Neural crest cell (in vitro differentiated cells): ENCODE measurements at places on chromosomes 4 and X.

- no peak for DNase-seq
- peaks cover 7% of the 10 kb centered on the region for H3K4me1 ChIP-seq
- H3K36me3 ChIP-seq: no peaks in the 10 kb centered on the region
Measured at GRCh38 chr4:130172156-130172555, 1076.2 kb downstream of the C4orf33 start.

GRCh38 chrX:122586831-122587230, 597.2 kb upstream of the GRIA3 start:
- no peak overlapping the region for H3K4me3 ChIP-seq
- no peak for DNase-seq
- H3K27me3 ChIP-seq: no peaks in the 10 kb centered on the region
- no peak overlapping the region for H3K27ac ChIP-seq

- peaks cover 8% of the 10 kb centered on the region for H3K36me3 ChIP-seq
- H3K27me3 ChIP-seq: no peaks in the 10 kb centered on the region
- no peak for DNase-seq
- H3K4me1 ChIP-seq: no peaks in the 10 kb centered on the region
- no peak overlapping the region for H3K4me3 ChIP-seq
Measured at GRCh38 chrX:94633237-94633636, 959.2 kb downstream of the FAM133A start.

GRCh38 chr4:1980561-1981041, 28.2 kb downstream of the NELFA start:
- H3K4me3 ChIP-seq: no peak overlapping the region
- H3K4me1 ChIP-seq: no peaks in the 10 kb centered on the region
- H3K36me3 ChIP-seq: peaks cover 20% of the 10 kb centered on the region

DNA sequence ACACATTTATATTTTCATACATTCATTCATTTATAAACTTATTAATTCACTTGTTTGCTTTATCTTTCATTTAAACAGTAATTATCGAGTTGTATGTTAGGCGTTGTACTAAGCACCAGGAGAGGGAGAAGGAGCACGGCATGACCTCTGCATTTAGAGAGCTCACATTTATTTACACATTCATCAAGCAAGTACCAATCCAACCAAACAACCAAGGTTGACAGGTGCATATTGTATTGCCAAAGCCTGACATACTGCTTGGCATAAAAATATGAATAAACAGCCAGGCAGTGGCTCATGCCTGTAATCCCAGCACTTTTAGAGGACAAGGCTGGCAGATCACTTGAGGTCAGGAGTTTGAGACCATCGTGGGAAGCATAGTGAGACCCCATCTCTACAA, 37.0 kb upstream of the CLNK start:
- no peak for DNase-seq
- no peak overlapping the region for H3K27ac ChIP-seq
- H3K4me1 ChIP-seq: peaks cover 4% of the 10 kb centered on the region
- H3K27me3 ChIP-seq: peaks cover 11% of the 10 kb centered on the region
- H3K36me3 ChIP-seq: peaks cover 2% of the 10 kb centered on the region
- no peak overlapping the region for H3K4me3 ChIP-seq

- H3K36me3 ChIP-seq: no peaks in the 10 kb centered on the region
- H3K27ac ChIP-seq: no peak overlapping the region
- H3K4me3 ChIP-seq: no peak overlapping the region
Measured at GRCh38 chr4:47061435-47061834, 30.1 kb downstream of the GABRB1 start.

GRCh38 chr4:112053825-112054350, 91.4 kb upstream of the FAM241A start:
- H3K4me1 ChIP-seq: no peaks in the 10 kb centered on the region
- no peak for DNase-seq
- no peaks in the 10 kb centered on the region for H3K27me3 ChIP-seq
- H3K36me3 ChIP-seq: no peaks in the 10 kb centered on the region

DNA sequence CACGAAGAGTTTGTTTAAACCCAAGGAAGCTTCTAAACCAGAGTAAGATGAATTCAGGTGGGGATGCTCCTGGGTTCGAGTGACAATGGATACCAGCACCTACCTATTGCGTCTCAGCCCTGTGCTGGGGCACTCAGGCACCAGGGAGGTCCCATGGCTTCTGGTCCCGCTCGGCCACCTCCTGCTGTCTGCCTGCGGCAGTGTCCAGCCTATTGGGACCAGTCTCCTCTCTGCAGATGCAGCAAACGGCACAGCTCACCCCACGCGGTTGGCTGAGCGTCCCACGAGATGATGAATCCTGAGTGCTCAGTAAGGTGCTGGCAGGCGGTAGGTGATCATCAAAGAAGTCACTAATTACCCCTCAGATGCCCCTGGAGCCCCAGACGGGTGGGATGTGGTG, 75.2 kb downstream of the ACOX3 start:
- H3K27me3 ChIP-seq: no peaks in the 10 kb centered on the region
- H3K4me1 ChIP-seq: no peaks in the 10 kb centered on the region
- H3K36me3 ChIP-seq: peaks cover 2% of the 10 kb centered on the region

GRCh38 chr4:156201050-156201449, 247.4 kb upstream of the CTSO start:
- H3K4me1 ChIP-seq: no peaks in the 10 kb centered on the region
- H3K36me3 ChIP-seq: no peaks in the 10 kb centered on the region
- H3K4me3 ChIP-seq: no peak overlapping the region
- H3K27me3 ChIP-seq: no peaks in the 10 kb centered on the region
- no peak overlapping the region for H3K27ac ChIP-seq

DNA sequence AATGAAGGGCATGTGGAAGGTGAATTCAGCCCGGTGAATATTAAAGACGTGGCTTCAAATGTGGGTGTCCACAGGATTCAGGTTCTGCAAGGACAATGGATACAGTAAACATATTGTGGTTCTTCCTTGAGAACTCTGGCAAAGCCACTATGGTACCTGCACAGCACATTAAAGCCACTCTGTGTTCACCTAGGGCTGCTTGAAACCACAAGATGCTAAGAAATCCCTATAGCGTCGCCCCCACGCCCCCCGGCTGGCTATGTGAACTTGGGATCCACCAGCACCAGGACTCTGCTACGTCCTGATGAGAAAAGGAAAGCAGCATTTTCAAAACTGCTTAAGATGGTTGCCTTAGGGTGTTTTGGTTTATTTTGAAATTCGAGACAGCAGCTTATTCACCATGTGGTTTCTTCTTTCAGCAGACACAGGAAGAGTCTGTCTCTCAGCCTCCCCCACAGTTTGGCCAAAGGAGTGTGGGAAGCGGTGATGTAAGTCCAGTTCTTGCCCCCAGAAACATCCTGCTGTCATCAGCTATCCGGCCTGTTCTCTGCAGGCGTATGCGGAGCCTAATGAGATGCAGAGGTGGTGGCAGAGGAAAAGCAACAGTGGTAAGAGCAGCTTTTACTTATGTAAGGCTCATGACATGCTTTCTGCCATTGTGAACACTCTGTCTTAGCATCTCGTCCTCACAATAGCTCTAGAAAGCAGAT, 111.5 kb downstream of the AFAP1 start:
- peaks cover 8% of the 10 kb centered on the region for H3K36me3 ChIP-seq
- DNase-seq: no peak
- H3K4me1 ChIP-seq: peaks cover 27% of the 10 kb centered on the region
- H3K27me3 ChIP-seq: no peaks in the 10 kb centered on the region

- H3K27ac ChIP-seq: no peak overlapping the region
- peaks cover 54% of the 10 kb centered on the region for H3K27me3 ChIP-seq
- DNase-seq: no peak
- H3K4me1 ChIP-seq: peaks cover 5% of the 10 kb centered on the region
- no peak overlapping the region for H3K4me3 ChIP-seq
- H3K36me3 ChIP-seq: peaks cover under 1% of the 10 kb centered on the region
Measured at GRCh38 chr4:73948990-73949706, 32.7 kb downstream of the PF4 start.

DNA sequence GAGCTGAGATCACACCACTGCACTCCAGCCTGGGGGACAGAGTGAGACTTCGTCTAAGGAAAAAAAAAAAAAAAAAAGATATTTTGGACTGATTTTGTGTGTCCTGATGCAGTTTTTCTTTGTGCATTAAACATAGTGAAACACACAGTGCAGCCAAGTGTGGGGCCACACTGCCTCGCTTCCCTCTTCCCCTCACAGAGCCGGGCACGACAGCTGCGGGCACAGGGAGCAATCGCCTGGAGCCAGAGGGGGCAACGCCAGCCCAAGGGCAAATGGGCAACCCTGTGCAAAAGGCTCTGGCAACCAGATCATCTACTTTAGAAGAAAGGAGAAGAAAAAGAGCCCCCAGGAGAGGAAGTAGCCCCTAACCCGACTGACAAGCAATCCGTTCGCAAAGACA, 13.5 kb upstream of the CCNQ start:
- H3K4me1 ChIP-seq: no peaks in the 10 kb centered on the region
- peaks cover 38% of the 10 kb centered on the region for H3K27me3 ChIP-seq
- H3K4me3 ChIP-seq: no peak overlapping the region
- H3K36me3 ChIP-seq: no peaks in the 10 kb centered on the region

GRCh38 chr4:75432683-75433082, 81.5 kb downstream of the RCHY1 start:
- H3K4me3 ChIP-seq: no peak overlapping the region
- H3K27me3 ChIP-seq: no peaks in the 10 kb centered on the region
- H3K36me3 ChIP-seq: no peaks in the 10 kb centered on the region
- DNase-seq: no peak
- no peak overlapping the region for H3K27ac ChIP-seq

GRCh38 chr4:32135642-32136041, 1415.5 kb downstream of the PCDH7 start:
- no peaks in the 10 kb centered on the region for H3K36me3 ChIP-seq
- no peak overlapping the region for H3K27ac ChIP-seq
- DNase-seq: no peak
- no peaks in the 10 kb centered on the region for H3K27me3 ChIP-seq

GRCh38 chr4:150679018-150679764, 97.2 kb downstream of the MAB21L2 start:
- no peaks in the 10 kb centered on the region for H3K36me3 ChIP-seq
- no peaks in the 10 kb centered on the region for H3K27me3 ChIP-seq
- H3K27ac ChIP-seq: no peak overlapping the region
- H3K4me3 ChIP-seq: no peak overlapping the region

DNA sequence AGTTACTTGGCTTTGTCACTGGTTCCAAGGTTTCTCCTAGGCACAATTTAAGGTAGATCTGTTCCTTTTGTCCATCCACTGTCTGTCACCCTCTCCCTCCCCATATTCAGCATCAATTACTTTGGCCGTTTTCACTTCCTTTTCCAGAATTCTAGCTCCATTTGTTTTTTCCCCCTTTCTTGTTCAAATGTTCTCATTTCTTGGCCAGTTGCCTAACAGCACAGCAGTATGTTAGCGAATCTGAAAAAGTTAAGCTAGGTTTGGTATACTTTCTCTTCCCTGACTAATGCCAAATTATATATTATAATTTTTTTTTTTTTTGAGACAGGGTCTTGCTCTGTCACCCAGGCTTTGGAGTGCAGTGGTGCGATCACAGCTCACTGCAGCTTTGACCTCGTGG, 409.1 kb upstream of the TEX13C start:
- DNase-seq: no peak
- peak overlapping the region; percentile 91 for H3K27ac ChIP-seq
- no peak overlapping the region for H3K4me3 ChIP-seq
- peaks cover 6% of the 10 kb centered on the region for H3K36me3 ChIP-seq
- H3K27me3 ChIP-seq: no peaks in the 10 kb centered on the region

- no peak overlapping the region for H3K4me3 ChIP-seq
- no peak overlapping the region for H3K27ac ChIP-seq
- H3K36me3 ChIP-seq: no peaks in the 10 kb centered on the region
Measured at GRCh38 chr4:44522761-44523445, 74.3 kb upstream of the KCTD8 start.

DNA sequence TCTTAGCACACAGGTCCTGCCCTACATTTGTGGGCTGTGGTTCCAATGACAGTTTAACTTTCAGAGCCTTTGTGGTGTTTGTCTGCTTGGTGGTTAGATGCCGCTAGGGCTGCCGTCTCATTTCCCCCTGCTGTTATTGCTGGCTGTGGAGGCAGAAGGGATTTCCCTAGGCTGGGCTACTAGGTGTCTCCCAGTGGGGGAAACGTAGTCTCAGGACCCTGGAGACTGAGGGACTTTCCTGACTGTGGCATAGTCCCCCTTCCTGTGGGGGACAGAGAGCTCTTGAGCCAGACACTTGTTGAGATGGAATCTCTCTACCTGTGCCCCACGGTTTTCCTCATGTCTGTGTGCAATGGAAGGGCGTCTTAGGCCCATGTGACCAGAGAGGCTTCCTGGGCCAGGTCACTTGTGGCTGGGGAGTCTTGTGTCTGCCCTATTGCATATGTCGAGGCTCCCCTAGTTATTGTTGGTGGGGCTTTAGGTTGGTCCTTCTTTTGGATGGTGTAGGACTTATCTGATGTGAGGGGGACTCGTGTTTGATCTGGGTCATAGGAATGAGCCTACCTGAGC, 68.2 kb downstream of the ARHGAP10 start:
- no peaks in the 10 kb centered on the region for H3K36me3 ChIP-seq
- no peak overlapping the region for H3K27ac ChIP-seq
- peaks cover 5% of the 10 kb centered on the region for H3K27me3 ChIP-seq

- no peak overlapping the region for H3K27ac ChIP-seq
- no peak overlapping the region for H3K4me3 ChIP-seq
- DNase-seq: no peak
- H3K27me3 ChIP-seq: peaks cover 78% of the 10 kb centered on the region
Measured at GRCh38 chr4:174122705-174123104, 160.8 kb downstream of the FBXO8 start.

- H3K27ac ChIP-seq: no peak overlapping the region
- no peak overlapping the region for H3K4me3 ChIP-seq
- no peaks in the 10 kb centered on the region for H3K4me1 ChIP-seq
- peaks cover 11% of the 10 kb centered on the region for H3K27me3 ChIP-seq
- H3K36me3 ChIP-seq: no peaks in the 10 kb centered on the region
Measured at GRCh38 chr4:46211406-46211805, 87.6 kb upstream of the GABRG1 start.

DNA sequence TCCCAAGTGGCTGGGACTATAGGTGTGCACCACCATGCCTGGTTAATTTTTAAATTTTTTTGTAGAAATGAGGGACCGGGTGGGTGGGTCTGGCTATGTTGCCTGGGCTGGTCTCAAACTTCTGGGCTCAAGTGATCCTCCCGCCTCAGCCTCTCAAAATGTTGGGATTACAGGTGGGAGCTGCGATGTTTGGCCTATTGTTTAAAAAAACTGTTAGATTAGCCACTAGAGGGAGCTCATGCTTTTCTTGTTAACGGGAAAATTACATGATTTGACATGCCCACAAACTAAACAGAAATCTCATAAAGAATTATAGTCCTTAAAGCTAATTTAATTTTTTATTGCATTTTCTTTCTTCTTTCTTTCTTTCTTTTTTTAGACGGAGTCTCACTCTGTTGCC, 5.0 kb upstream of the SDAD1 start:
- peaks cover 5% of the 10 kb centered on the region for H3K4me1 ChIP-seq
- no peak for DNase-seq
- no peaks in the 10 kb centered on the region for H3K36me3 ChIP-seq
- peaks cover 24% of the 10 kb centered on the region for H3K27me3 ChIP-seq
- H3K27ac ChIP-seq: no peak overlapping the region
- H3K4me3 ChIP-seq: no peak overlapping the region

GRCh38 chr4:47010912-47011446, 17.6 kb upstream of the GABRA4 start:
- peaks cover 2% of the 10 kb centered on the region for H3K27me3 ChIP-seq
- no peak for DNase-seq
- H3K4me1 ChIP-seq: no peaks in the 10 kb centered on the region
- no peak overlapping the region for H3K27ac ChIP-seq
- H3K36me3 ChIP-seq: no peaks in the 10 kb centered on the region
